CD4-positive, alpha-beta memory T cell (primary cell): ENCODE measurements at places on chromosomes 16 and 17. TPM values are rescaled to one million over a fixed set of nuclear protein-coding genes. Genes with fewer than 3 reads are reported as not detected.

Gene RBFOX1
- polyA plus RNA-seq = not detected

- H3K36me3 ChIP-seq = peaks cover 16% of the 10 kb centered on the region
- peak within 1 kb of the TSS; percentile 99 for H3K27ac ChIP-seq
These were observed at the start of gene ATP6V0D1 for GRCh38 chr16:67480833-67481560. ATP6V0D1 (minus strand) TSS chr16:67481157; CDS start chr16:67481086, 71 bp downstream.

- no peaks in the 10 kb centered on the region for H3K36me3 ChIP-seq
- no peak overlapping the region for H3K4me3 ChIP-seq
- DNase-seq = no peak
- H3K27ac ChIP-seq = no peak overlapping the region
- peaks cover 16% of the 10 kb centered on the region for H3K4me1 ChIP-seq
These were observed 142.7 kb downstream of the PITPNC1 start for GRCh38 chr17:67519801-67520251.

GRCh38 chr17:78407387-78408000 lies 29.0 kb downstream of the PGS1 start:
- no peak for DNase-seq
- peaks cover 28% of the 10 kb centered on the region for H3K36me3 ChIP-seq
- no peak overlapping the region for H3K27ac ChIP-seq
- H3K27me3 ChIP-seq = no peaks in the 10 kb centered on the region
- peaks cover 39% of the 10 kb centered on the region for H3K4me1 ChIP-seq
- H3K4me3 ChIP-seq = no peak overlapping the region
